T-cell (primary cell): ENCODE measurements at places on chromosomes 2 and 18.

DNA sequence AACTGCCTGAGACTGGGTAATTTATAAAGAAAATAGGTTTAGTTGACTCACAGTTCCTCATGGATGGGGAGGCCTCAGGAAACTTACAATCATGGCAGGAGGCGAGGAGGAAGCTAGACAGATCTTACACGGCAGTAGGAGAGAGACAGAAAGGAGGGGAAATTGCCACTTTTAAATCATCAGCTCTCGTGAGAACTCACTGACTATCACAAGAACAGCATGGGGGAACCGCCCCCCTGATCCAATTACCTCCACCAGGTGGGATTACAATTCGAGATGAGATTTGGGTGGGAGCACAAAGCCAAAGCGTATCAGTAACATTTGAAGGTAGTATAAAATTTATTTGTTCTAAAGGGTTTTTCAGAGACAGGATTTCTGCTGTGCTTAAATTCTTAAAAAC is 5.4 kb downstream of the GALM start:
- DNase-seq, result no peak
- H3K27me3 ChIP-seq, result no peaks in the 10 kb centered on the region
- H3K27ac ChIP-seq, result no peak overlapping the region
- peaks cover 5% of the 10 kb centered on the region for H3K36me3 ChIP-seq
- H3K4me3 ChIP-seq, result no peak overlapping the region

GRCh38 chr18:44803019-44803650 is 122.4 kb downstream of the SETBP1 start:
- H3K4me1 ChIP-seq, result peaks cover 14% of the 10 kb centered on the region
- no peak for DNase-seq
- H3K36me3 ChIP-seq, result no peaks in the 10 kb centered on the region
- H3K27me3 ChIP-seq, result no peaks in the 10 kb centered on the region

DNA sequence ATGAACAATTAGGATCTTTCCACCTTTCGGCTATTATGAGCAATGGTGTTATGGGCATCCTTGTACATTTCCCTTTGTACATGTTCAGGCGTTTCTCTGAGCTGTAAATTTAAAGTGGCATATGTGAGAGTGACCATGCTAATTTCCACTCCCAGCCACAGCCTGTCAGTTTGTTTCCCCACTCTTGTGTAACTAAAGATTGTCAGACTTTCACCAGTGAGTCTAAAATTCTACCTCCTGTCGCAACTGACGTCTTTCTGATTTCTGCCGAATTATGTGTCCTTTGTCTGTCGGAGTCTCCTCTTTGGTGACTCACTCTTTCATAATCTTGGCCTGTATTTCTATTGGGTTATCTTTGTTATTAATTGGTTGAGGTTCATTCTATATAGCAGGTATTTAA is 50.7 kb downstream of the TRAPPC12 start:
- H3K36me3 ChIP-seq, result peaks cover 72% of the 10 kb centered on the region
- H3K4me3 ChIP-seq, result no peak overlapping the region
- H3K4me1 ChIP-seq, result no peaks in the 10 kb centered on the region
- no peak overlapping the region for H3K27ac ChIP-seq
- no peaks in the 10 kb centered on the region for H3K27me3 ChIP-seq

DNA sequence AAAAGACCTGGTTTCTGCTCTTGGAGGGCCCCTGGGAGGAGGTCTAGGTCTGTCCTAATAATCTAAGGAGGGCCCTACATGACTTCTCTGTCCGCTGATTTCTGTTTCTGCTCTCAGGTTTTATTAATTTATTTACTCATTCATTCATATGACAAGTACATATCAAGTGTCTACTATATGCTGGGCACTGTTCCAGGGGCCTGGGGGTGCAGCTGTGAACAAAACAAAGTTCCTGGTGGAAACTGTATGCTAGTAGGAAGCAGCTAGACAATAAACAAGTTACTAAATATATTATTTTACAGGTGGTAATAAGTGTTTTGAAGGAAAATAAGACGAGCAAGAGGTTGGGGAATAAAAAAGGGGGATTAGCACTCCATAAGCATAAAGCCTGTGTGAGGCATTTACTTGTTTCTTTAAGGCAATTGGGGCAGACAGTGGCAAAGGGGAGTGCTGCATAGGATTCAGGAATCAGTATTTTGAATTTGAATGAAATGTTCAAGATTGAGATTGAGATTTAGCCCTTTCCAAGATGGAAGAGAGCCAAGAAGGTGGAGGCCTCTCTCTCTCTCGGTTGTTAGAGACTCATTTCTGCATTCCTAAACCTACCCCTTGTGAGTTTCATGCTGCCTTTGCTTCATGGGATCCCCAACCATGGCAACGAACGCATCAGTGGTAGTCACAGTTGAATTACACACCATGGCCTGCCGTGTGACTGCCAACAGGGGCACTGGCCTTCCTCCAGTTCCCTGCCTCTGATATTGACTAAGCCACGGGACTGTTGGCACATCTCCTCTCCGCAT is 28.3 kb downstream of the DRC1 start:
- DNase-seq, result no peak
- peaks cover 13% of the 10 kb centered on the region for H3K27me3 ChIP-seq
- no peak overlapping the region for H3K27ac ChIP-seq
- H3K4me1 ChIP-seq, result no peaks in the 10 kb centered on the region
- no peak overlapping the region for H3K4me3 ChIP-seq

DNA sequence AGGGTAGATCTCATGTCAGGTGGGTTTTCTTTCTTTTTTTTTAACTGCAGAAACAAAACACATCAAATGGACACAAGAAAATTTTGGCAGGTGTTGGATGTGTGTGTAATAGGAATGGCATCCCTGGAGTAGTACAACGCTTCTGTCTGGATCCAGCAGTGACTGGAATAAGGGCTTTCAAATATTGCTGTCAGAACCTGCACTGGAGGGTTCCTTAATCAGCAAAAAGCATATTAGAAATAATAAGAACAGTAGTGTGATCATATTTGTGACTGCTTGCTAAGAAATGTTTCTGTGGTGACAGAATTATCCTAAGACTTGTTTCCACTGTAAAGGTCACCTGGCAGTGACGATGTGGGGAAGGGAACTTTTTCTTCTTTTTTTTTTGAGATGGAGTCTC is 30.8 kb downstream of the CREG2 start:
- no peaks in the 10 kb centered on the region for H3K27me3 ChIP-seq
- H3K4me3 ChIP-seq, result no peak overlapping the region
- H3K27ac ChIP-seq, result no peak overlapping the region
- peaks cover 2% of the 10 kb centered on the region for H3K4me1 ChIP-seq
- H3K36me3 ChIP-seq, result no peaks in the 10 kb centered on the region
- DNase-seq, result no peak

- H3K4me1 ChIP-seq, result no peaks in the 10 kb centered on the region
- H3K27ac ChIP-seq, result no peak overlapping the region
- no peaks in the 10 kb centered on the region for H3K27me3 ChIP-seq
Observed at GRCh38 chr18:73313476-73313875, 445.7 kb upstream of the NETO1 start.

DNA sequence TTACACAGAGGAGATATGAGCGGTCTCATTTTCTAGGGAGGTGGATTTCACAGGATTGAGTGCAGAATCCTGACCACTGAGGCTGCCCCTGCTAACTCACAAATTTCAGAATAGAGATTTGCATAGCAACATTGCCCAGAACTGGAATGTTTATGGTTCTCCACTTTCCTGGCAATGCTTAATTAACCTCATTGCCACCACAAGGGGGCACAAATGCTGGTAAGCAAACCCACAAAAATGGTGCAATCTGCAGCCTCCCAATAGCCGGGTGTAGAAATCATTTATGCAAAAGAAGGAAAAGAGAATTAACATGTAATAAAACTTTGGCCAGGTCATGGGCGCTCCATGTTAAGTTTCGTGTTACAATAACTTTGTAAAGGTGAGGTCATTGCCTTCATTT is 112.4 kb downstream of the CYRIA start:
- H3K4me1 ChIP-seq, result no peaks in the 10 kb centered on the region
- no peak overlapping the region for H3K27ac ChIP-seq
- H3K27me3 ChIP-seq, result no peaks in the 10 kb centered on the region
- no peak overlapping the region for H3K4me3 ChIP-seq
- DNase-seq, result no peak

GRCh38 chr2:204687776-204688175 is 142.5 kb downstream of the PARD3B start:
- no peaks in the 10 kb centered on the region for H3K27me3 ChIP-seq
- no peak overlapping the region for H3K27ac ChIP-seq
- DNase-seq, result no peak
- H3K4me1 ChIP-seq, result no peaks in the 10 kb centered on the region
- no peaks in the 10 kb centered on the region for H3K36me3 ChIP-seq

DNA sequence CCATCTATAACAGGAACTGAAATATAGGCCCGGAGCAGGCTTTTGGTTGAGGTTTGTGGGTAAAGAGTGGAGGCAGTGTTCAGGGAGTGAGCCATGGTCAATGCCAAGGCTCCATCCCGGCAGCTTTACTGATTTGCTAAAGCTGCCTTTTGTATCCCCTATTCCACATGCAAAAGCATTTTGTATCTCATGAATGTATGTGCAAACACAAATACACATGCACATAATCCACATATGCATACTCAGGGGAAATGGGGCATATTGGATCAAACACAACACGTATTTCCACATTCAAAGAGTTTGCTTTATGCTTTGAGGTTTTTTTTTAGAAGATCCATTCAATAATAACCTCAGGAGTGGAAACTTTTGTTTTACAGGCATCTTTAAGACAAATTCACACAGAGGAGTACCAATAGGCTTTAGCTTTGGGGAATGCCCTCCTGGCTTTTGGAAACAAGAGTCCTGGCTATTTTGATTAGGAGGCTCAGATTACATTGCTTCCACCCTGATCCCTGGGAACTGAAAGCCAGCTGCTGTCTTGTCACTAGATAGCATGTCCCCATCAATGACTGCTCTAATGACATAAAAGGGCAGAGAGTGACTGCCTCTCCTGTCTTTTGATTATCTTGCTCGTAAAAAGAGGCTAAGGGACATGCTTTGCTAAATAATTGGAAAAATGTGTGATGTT is 263.2 kb downstream of the EN1 start:
- H3K4me3 ChIP-seq, result no peak overlapping the region
- H3K27ac ChIP-seq, result no peak overlapping the region
- no peaks in the 10 kb centered on the region for H3K4me1 ChIP-seq
- DNase-seq, result no peak

- H3K27me3 ChIP-seq, result no peaks in the 10 kb centered on the region
- no peak overlapping the region for H3K4me3 ChIP-seq
- no peaks in the 10 kb centered on the region for H3K36me3 ChIP-seq
- no peak for DNase-seq
- no peak overlapping the region for H3K27ac ChIP-seq
- peaks cover 8% of the 10 kb centered on the region for H3K4me1 ChIP-seq
Observed at GRCh38 chr2:260507-261161, 3.2 kb downstream of the SH3YL1 start.

DNA sequence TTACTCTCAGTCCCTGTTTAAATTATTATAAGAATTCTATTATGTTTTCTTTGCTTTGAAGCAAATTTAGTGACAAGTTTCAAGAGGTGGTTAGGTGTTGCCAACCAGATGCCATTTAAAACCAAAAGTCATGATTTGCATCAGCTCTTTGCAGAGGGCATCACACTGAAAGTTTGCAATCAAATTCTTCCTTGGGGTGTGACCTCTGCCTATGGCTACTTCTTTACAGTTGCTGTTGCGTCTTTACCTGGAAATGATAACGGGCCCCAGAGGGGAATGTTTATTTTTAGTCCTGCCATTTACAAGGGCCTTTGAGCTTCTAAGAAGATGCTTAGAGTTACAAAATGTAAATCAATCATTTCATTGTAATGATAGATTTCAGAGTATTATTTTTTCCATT is 561.0 kb downstream of the ARHGAP15 start:
- no peak overlapping the region for H3K4me3 ChIP-seq

DNA sequence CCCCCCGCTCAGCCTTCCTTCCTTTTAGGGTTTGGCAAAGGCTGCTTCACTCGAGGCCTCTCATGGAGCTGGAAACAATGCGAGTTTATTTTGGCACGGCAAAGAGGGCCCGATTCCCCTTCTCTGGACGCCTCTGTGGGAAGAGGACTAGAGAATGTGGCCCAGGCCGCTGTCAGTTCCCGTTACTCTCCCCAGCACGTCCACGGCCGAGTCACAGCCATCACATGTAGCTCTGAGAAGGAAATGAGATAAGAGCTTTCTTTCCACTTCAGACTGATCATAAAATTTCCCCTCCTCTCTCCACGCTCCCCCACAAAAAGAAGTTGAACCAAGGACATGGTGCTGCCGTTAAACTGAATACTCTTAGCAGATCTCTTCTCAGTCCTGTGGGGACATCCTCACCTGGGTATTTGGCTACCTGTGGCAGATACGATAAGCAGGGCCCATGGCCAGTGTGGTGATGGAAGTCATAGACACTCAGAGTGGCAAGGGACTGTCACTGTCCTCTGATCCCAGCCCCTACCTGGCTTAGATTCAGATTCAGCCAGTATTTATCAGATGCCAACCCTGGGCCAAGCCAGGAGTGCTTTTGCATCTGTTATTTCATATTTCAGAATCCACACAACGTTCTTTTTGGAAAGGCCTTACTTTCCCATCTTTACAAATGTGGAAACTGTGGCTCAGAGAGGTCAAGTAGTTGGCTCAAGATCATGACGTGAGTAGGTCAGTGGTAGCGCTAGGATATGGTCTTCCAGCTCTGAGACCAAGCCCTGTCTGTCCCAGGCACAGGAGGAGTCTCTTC is 101.2 kb downstream of the MCFD2 start:
- H3K27me3 ChIP-seq, result peaks cover 25% of the 10 kb centered on the region
- no peaks in the 10 kb centered on the region for H3K4me1 ChIP-seq
- H3K36me3 ChIP-seq, result no peaks in the 10 kb centered on the region
- no peak for DNase-seq
- H3K27ac ChIP-seq, result no peak overlapping the region
- H3K4me3 ChIP-seq, result no peak overlapping the region

- no peaks in the 10 kb centered on the region for H3K27me3 ChIP-seq
Observed at GRCh38 chr2:140526575-140526974, 1604.2 kb downstream of the LRP1B start.

DNA sequence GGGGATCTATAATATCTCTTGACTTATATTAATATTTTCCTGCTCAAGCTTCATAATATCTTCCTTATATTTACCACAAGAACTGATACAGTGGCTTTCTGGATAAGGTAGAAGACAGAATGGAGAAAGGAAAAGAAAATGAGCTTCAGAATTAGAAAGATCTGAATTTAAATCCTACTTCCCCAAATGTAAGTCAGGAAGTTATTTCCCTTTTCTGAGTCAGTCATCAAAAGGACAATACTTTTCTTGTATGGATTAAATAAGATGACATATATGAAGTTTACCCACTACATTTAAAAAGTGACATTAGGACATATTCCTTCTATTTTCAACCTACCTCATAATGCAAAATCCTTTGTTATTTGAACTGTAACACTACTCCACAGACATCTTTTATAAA is 19.0 kb downstream of the KRCC1 start:
- no peaks in the 10 kb centered on the region for H3K4me1 ChIP-seq
- no peak for DNase-seq
- H3K36me3 ChIP-seq, result peaks cover 28% of the 10 kb centered on the region
- H3K27me3 ChIP-seq, result no peaks in the 10 kb centered on the region
- no peak overlapping the region for H3K27ac ChIP-seq

GRCh38 chr2:192288295-192288694 is 93.6 kb upstream of the TMEFF2 start:
- no peak overlapping the region for H3K4me3 ChIP-seq
- H3K4me1 ChIP-seq, result no peaks in the 10 kb centered on the region
- no peaks in the 10 kb centered on the region for H3K27me3 ChIP-seq
- no peak for DNase-seq
- no peak overlapping the region for H3K27ac ChIP-seq
